ENCODE measurements at places on chromosomes 5 and 9.

DNA sequence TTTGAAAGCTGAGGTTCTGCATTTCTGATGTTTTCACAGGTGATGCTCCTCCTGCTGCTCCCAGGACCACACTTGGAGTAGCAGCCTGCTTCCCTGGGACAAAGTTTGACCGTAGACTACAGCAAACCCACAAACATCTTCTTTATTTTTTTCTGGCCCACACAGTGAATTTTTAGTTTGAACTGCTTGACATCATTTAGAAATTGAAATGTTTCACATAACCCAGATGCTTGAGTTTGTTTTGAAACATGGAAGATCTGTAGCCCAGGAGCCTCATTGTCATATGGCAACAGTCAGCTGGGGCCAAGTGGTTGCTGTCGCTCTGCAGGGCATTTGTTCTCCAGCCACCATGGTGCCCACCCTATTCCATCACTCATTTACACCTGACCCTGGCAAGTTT is 8.4 kb downstream of the SH3TC2 start:
- DNase-seq: no peak

DNA sequence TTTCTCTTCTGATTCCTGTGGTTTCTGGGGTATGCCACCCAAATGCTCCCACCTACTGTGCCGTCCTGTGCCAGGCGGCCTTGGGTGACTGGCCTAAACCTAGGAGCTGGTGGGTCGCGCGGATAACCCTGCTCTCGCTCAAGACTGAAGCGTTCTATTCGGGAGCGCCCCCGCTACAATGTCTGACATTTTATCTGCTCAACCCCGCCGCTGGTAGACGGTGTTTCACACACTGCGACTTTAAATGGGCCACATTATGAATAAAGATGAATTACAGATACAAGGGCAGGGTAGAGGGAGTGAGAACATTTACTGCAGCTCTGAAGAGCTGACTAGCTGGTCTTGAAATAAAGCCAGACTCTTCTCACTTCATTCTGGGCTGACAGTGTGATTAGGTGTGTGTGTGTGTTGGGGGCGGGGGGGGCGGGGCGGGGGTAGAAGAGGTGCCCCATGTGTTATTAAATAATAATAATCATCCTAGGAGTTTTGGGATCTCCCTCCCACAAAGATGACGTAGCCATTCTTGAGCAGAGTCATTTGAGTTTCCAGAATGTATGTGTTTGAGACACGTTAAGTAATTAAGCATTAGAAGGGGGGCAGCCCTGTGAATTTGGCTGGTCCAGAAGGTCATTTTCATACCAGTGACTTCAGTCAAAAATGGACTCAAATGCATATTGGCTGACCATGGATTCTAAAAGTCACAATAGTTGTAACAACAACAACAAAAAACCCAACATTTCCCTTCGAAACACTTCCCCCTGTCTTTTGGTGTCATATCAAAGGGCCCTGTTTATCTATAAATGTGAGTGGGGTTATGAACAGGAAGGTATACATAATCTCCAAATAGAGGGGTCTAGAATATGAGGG is 1.0 kb upstream of the PTCH1 start:
- DNase-seq: no peak

- DNase-seq: no peak
These were observed 25.6 kb downstream of the TMOD1 start for GRCh38 chr9:97526895-97527575.

DNA sequence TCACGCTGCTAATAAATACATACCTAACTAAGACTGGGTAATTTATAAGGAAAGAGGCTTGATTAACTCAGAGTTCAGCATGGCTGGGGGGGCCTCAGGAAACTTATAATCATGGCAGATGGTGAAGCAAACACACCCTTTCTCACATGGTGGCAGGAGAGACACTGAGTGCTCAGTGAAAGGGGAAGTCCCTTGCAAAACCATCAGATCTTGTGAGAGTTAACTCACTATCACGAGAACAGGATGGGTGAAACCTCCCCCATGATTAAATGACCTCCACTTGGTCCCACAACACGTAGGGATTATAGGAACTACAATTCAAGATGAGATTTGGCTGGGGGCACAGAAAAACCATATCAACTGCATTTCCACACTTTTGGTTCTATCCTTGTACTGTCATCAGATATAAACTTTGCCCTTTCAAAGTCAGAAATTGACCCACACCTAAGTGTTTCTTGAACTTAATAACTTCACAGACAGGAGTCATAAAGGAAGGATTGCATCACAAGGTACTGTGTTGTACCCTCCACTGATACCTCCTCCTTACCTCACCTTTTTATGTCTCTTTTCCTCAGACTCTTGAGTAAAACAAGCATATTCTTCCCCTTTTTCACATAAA is 319.1 kb upstream of the PIK3R1 start:
- DNase-seq: no peak

GRCh38 chr5:34699155-34700077 is 43.3 kb downstream of the RAI14 start:
- DNase-seq: no peak

DNA sequence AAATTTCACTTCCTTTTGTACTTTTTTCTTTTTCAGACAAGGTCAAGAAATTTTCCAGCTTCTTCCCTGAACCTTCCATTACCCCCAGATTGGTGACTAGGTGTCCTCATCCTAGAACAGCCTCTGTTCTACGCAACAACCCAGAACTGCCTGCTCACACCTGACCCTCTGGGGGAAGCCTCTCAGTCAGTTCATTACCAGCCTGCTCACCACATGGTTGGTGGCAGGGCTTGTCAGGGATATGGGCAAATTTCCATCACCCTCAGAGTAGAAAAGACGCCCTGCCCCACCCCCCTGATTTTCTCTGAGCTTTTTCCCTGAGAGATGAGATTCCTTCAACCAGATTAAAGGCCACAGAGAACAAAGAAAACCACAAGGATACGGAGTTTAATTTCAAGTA is 5.3 kb upstream of the CFAP95 start:
- DNase-seq: no peak

GRCh38 chr5:129361441-129362025 is 98.6 kb upstream of the ADAMTS19 start:
- DNase-seq: no peak

DNA sequence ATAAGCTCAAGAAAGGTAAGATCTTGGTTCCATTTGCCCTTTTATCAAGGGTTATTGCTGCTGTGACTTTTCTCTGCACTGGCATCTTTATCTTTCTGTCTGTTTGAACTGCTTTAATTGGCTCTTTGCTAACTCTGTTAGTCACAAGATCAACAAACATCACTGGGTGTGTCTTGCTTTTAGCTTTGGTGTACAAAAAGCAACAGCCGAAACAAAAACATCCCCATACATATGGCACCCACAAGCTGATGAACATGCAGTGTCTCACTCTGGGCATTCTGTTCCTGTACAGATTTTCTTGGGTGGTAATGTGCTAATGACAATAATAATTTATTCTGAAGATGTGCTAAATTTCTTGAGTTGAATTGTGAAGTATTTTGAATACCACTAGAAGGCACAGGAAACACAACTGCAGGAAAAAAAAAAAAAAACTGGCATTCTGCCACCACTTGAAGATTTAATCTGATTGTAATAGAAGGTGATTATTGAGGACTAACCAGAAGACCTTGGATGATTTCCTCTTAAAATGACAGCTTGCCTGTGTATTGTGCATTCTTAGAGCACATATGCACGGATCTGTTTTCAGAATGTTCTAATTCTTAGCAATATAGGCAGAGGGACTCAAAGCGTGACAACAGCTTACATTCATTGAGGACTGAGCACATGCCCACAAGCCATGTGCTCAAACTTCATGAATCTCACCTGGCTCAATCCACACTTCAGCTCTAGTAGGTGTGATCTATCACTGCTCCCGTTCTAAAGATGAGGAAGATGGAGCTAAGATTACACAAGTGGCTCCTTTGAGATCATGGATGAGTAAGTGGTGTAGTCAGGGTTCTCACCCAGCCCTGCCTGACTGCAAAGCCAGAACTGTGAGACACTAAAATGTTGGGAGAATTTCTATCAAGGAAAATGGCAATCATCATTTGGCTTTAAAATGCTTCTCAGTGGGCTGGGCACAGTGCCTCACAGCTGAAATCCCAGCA is 96.4 kb downstream of the EBF1 start:
- no peak for DNase-seq

GRCh38 chr9:126108240-126108639 is 218.4 kb upstream of the MVB12B start:
- no peak for DNase-seq

GRCh38 chr9:98570055-98570454 is 138.7 kb downstream of the GABBR2 start:
- DNase-seq: no peak

DNA sequence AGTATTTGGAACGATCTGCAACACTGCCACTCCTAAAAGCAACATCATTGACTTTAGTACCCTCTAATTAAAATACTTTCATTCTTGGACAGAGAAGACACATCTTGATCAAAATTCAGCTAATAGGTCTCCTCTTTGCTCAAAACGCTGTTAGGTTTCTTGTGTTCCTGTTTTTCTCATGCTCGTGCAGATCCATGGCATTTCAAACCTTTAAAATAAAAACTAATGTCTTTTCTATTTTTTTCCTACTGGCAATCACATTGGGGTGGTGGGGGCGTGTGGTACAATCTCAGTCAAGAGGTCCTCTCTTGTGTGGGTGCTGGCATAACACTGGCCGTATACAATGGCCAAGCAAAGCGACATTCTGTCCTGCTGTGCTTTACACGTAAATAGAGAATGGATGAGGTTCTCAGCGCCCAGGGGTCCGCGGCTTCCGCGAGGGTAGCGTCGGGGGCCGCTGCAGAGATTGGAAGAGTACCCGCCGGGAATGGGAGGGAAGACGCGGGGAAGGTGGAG is 315 bp upstream of the GPR150 start:
- DNase-seq: no peak

DNA sequence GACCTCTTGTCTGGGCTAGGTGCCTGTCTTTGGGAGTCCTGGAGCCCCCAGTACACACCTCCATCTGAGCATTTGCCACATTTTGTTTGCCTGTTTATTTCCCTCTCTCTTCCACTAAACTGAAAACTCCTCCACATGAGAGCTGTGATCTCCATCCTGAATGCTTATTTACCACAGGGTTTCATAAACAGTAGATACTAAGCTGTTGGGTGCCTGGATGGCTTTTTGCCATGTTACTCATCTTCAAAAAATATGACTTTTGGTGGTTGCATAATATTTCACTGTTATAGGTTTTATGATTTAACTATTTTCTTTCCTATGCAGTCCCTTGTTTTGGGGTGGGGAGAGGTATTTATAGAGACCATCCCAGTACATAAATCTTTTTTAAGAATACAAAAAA is 99.6 kb downstream of the APBA1 start:
- DNase-seq: no peak

DNA sequence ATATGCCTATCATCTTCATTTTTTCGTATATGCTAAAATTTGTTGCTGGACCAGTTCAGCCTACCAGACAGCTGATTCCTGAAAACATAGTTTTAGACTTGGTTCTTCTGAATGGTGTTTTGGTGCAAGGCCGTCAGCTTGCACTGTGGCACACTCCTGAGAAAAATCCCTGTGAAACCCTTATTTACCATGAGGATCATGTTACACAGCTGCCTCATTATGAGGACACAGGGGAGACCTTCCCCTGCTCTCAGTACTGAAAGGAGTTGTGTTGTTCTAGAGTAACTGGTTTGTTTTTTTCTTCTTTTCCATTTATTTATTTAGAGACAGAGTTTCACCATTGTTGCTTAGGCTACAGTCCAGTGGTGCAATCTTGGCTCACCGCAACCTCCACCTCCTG is 37.6 kb downstream of the MAST4 start:
- DNase-seq: no peak

- no peak for DNase-seq
These were observed 309.7 kb downstream of the NSG2 start for GRCh38 chr5:174355208-174355612.

DNA sequence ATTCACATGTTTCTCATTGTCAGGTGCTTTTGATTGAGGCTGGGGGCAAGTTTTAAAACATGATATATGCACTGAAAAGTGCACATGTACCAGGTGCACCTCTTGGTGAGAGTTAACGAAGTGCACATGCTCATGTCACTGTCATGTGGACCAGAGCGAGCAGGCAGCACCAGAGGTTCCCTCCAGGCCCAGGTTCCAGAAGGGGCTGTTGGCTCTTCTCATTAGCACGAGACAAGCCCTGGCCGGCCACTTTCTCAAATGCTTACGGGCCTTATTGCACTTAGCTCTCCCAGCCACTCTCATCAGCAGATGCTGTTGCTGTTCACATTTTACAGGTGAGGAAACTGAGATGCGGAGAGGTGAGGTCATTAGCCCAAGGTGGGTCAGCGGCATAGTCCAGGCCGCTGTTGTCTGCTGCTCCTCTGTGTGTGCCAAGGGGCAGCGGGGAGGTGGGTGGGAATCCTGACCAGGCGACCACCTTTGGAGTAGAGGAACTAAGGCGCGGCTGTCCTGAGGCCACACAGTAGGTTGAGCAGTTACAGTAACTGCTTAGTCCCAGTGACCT is 27.4 kb downstream of the TENT4A start:
- DNase-seq: no peak

- DNase-seq: no peak
These were observed 18.7 kb downstream of the RMI1 start for GRCh38 chr9:83999141-83999918.

DNA sequence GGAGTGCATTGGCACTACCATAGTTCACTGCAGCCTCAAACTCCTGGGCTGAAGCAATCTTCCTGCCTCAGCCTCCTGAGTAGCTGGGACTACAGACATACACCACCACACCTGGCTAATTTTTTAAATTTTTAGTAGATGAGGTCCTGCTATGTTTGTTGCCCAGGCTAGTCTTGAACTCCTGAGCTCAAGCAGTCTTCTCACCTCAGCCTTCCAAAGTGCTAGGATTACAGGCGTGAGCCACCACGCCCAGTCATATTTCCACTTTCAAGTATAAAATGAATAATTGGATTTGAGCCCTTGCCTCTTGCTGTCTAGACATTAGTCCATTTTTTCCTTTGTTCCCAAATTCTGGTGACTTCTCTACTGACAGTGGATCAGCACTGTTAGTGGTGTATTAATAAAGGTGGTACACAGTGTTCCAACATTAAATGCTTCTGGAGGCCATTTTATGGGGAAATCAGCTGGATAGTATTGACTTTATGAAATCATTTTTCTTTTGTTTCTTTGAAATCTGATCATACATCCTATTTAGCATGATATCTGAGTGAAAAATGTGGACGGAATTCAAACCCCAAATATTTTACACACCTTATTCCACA is 15.9 kb downstream of the ATP6V0E1 start:
- no peak for DNase-seq

GRCh38 chr5:111132731-111133435 is 40.7 kb downstream of the WDR36 start:
- DNase-seq: no peak

DNA sequence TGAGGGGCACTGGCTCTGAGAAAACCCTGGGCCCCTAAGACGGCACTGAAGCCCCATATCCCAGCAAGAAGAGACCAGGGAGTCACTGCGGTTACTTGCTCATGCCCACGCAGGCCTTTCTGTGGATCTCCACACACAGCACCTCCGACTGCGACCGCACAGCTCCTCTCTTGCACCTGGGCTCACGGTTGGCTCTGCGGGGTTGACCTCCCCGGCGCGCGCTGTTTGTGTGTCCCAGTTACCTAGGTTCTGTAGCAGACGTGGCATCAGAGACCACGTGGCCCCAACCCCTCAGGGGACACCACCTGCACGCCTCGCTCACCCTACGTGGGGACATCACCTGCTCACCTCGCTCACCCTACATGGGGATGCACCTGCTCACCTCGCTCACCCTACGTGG is 12.7 kb downstream of the LPCAT1 start:
- peak; percentile 49 for DNase-seq

Data from heart left ventricle (tissue), 16 donors.